ENCODE measurements at places on chromosomes 16 and 17.

DNA sequence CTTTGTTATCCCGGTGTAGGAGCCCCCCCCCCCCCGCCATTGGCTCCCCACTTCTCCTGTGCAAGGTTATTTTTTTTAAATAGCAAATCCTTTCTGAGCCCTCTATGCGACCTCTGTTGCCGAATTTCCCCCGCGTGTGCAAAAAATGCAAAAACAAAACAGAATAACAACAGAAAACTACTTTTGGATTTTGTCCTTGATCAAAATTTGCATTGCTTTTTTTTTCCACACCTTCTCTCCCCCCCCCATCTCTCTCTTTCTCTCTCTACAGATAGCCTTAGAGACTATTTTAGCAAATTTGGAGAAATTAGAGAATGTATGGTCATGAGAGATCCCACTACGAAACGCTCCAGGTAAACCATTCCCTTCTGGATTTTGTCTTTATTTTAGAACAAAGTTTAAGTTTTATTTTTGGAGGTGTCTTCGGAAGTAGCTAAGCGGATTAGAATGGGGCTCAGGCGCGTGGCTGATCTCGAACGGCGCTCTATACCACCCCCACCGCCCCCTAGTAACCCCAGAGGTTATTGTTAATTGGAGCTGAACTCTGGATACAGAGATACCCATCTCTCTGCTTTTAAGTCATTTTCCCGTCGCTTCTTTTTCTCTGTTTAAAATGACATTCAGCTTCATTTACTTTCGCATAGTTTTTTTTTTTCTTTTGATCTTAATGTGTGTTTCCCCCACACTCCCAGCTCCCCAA lies 1.0 kb downstream of the MSI2 start:
- DNase-seq = no peak

GRCh38 chr16:85078226-85078625 lies 34.0 kb downstream of the CIBAR2 start:
- no peak for DNase-seq

DNA sequence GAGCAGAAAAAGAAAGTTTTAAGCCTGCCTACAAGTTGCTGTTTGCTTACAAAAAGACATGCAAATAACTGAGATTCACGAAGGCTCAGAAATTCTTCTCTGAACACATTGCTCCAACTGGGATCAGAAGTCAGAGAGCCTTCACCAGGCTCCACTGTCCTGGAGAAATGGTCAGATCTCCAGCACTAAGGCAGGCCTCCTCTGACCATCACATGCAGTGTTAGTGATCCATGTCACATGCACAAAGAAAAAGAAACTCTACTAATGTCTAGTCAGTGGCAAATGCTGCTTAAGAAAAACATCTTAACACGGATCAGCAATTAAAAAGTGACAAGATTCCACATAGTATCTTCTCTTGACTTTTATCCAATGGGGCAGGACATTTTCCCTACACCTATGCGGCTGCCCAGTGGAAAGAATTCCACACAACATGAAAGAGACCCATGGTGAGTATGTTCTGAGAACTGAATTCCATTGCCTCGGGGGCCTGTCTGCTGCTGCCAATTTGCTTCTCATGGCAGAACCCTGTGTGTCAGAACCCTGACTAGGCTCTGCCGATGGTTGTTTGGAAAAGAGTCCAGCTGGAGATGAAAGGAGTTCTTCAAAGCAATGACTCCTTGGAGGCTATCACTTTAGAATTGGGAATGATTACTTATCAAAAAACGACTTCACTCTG lies 96.6 kb downstream of the HIC1 start:
- DNase-seq = no peak

DNA sequence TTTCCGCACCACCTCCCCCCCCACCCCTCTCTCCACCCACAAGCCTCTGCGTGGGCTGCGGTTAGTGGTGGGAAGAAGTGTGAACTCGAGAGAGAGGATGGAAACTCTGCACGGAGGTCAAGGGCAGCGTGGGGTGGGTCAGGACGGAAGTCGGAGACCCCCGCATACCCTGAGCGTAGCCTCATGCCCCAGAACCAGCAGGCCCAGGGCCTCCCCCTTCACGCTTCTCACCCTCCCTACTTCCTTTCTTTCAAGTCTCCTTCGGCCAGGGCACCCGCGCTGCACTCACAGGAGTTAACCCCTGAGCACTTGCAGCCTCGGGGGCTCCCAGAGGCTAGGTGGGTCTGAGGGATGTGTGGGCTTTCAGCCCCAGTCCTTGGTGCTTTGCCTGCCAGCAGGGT lies 9.2 kb downstream of the TBKBP1 start:
- DNase-seq = peak; percentile 65

GRCh38 chr17:1958134-1958881 lies 66.8 kb downstream of the RTN4RL1 start:
- no peak for DNase-seq

- DNase-seq = no peak
Measured at GRCh38 chr16:87070657-87071056, 246.5 kb downstream of the C16orf95 start.

DNA sequence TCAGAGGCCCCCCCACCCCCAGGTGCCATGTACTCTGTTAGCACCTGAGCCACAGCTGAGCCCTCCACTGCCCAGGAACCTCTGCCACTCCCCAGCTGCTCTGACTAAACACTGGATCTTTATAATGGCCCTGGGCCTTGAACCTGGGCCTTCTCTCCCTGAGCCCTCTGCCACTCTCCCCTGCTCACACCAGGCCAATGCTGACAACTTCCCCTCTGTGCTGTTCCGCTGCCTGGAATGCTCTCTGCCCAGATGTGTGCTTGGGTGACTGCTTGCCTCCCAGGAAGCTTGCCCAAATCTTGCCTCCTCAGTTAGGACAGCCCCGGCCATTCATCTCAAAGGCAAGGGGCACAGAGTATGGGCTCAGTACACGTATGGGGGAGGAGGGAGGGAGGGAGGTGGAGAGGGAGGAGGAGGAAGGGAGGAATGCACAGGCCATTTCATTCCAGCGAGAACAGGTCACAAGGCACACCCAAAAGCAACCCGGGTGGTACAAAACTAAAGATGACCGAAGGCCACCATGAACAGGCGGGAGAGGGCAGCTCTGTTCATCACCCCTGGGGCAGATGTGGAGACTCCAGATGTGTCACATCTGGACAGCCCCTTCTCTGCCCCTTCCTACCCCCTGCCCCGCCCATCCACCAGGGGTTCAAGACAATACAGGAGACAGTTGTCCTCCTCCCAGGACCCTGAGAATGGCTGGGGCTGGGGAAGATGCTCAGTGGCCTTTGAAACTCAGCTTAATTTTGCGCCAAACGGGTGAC lies 15.3 kb upstream of the TNFRSF13B start:
- DNase-seq = no peak

DNA sequence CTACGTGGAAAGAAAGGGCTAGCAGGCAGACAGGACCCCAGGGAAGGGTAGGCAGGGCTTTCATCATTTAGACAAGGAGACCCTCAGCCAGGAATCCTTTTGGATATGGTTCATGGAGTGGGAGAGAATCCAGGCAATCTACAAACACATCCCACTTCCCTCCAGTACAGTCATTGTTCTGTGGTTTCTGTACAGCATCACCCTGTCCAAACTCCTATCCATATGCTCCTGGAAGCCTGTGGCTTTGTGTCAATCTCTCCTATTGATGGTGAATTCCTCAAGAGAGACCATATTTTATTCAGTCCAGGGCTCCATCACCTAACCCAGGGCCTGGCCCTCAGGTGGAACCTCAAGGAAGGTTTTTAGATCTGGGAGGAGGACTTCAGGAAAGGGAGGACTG lies 99.2 kb downstream of the SPACA3 start:
- DNase-seq = no peak

DNA sequence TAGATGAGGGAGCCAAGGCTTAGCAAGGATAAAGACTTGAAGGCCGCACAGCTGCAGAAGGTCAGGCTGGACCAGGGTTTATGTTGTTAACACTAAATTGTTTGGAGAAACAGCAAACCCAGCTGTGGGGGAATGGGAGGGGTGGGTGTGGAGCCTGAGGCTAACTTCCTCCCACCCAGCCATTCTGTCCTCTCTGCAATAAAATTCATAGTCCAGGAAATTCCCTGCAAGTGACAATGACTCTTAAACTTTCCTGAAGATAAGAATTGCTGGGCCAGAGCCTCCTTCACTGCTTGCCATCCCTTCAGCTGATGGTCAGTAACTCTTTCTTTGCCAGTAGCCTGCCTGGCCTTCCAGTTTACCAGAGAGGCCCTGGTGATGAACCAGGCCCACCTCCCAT lies 19.4 kb upstream of the ATP5MC1 start:
- no peak for DNase-seq

DNA sequence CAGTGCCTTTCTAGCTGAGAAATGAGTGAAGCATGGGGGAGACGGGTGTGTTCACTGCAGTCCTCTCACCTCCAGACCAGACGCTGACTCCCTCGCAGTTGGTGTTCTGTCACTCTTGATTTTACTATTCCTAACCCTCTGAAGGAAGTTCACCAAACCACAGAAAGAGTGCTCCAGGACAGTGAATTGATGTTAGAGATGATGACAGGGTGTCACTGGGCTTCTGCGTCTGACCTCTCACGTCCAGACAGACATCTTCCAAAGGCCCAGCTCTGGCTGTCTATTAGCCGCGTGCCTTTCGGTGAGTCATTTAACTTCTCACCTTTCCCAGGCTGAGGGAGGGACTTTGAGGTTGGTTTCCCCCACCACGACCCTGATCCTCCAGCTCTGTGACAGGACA lies 8.2 kb downstream of the CRAMP1 start:
- no peak for DNase-seq

DNA sequence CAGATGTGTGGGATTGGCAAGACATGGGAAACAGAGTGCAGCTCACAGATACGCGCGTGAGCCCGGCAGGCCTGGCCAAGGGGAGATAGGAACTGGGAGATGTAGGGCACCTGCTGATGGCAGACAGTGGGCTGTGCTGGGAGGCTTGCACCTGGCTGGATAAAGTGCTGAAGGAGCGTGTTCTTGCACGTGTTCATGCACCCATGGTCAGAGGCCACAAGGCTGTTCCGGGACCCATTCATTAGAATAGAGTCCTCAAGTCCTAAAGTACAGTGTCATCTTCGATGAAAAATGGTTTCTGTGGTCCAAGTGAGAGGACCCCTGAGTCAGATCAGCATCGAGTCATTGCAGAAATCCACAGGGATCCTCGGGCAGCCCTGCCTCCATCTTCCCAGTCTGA lies 236.4 kb downstream of the CCDC182 start:
- DNase-seq = no peak

- DNase-seq = no peak
Measured at GRCh38 chr17:64008346-64008745, 10.2 kb downstream of the PRR29 start.

DNA sequence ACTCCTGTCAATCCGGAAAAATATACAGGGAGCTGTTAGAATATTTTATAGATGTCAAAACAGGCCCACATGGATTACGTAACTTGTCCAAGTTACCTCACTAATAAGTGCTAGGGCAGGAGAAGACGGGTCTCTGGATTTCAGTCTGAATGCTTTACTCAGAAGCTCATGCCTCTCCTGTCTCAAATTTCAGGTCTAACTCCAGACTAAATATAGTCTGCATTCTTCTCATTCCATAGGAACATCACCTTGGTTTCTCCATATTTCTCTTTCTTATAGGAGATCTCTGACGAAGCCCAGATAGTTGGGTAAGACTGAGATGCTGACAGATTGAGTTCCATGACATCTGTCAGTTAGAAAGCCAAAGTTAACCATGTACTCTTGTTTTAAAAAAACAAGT lies 174.2 kb downstream of the STX8 start:
- DNase-seq = no peak

- DNase-seq = no peak
Measured at GRCh38 chr16:21953541-21953902, 361 bp downstream of the UQCRC2 start.

GRCh38 chr16:1125471-1125870 lies 27.4 kb upstream of the CACNA1H start:
- DNase-seq = peak; percentile 8

DNA sequence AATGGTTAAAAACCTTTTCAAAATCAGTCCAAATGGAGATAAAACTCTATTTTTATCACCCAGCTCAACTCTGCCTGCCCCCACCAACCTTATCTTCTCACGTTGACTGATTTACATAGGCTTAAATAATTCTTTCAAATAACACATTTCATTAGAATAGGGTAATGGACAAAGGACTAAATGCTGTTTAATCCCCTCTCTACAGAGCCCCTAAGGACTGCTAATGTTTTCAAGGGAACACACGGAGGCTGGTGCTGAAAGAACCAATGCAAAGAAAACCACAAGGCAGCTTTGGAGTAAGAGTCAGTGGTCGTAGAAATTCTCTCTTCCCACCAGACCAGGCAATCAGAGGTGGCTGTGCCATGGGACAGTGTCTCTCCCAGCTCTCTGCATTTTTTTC lies 445.7 kb upstream of the MAF start:
- DNase-seq = no peak
